AG10803 (cell line): ENCODE measurements at places on chromosomes 1 and 21.

DNA sequence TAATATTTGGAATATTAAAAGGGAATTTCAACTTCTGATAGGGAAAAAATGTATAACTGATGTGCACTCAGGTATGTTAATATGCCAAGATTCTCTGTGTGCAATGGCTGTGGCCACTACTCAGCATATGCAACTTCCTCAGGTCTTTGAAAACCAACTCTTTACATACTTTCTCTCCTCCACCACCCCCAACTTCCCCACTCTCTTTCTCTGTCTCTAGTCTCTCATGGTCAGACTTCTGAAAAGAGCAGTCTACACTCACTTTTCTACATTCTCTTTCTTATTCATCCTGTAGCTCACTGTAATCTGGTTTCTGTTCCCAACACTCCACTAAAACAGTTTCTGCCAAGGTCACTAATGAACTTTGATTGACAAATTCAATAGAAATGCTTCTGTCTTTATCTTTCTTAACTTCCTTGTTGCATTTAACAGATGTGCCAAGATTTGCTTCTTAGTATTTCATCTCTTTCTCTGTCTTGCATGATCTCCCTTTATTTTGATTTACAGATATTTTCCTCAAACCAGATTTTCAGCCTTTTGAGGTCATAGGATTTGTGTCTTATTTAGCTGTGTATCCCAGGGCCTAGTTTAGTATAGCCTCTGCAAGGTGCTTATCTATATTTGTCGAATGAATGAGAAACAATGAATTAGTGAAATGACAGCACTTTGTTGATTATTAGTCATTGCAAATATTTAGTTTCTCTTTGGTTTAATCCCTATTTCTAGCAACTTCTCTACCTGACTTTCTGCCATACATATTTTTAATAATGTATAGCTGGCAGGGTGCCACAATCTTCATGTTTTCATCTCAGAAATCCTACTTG is 168.9 kb downstream of the LMO4 start:
- no peak for DNase-seq

DNA sequence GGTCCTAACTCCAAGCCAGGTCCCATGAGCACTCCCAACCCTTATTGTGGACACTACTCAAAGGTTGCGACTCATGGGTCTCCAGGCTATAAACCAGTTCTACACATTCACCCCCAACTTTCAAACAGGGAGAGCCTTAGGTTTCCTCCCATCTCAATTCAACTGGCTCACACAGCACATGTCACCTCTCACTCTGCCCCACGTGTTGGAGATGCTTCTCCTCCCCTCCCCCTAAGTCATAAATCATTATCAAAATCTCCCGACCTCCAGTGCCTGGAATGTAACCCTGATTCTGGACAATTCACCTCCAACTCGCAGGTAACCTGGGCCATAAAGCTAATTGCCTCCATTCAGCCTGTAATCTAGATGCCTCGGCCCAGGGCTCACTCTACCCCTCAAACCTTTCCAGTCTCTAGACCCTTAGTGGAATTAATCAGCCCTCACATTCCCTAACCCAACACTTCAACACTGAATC is 595 bp downstream of the AK2 start:
- DNase-seq = peak; percentile 17

- DNase-seq = no peak
Observed at GRCh38 chr1:111977378-111977777, 12.1 kb downstream of the KCND3 start.

DNA sequence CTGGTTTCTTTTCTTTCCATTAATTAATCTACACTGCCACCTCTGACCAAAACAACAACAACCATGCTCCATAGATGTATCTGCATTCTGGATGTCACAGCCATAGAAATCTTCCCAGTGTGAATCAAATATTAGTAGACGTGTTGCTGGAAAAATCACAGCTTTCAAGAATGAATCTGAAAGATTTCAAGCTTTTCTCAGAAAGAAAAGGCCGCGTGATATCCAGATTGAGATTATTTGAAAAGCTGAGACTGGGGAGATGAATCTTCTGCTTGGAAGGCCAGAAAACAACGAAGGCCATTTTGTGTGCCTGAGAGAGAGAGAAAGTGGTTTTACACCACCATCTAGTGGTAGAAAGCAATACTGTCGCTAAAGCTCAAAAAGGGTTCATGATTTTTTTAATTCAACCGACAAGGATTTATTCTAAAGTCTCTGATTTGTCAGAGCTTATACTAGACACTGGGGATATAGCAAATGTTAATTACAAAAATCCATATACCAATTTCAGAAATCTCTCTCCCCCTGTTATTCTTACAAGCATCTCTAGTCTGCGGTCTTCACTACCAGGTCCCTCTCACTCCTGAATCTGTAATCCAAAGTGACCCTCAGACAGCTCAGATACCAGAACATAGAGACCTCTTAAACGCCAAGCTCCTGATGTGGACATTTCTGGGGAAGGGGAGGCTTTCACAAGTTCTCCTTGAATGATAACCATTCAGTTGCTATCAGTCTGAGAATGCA is 87.5 kb upstream of the SGIP1 start:
- DNase-seq = peak; percentile 74

GRCh38 chr1:9900142-9901043 is 9.7 kb downstream of the CTNNBIP1 start:
- no peak for DNase-seq
